ENCODE measurements at places on chromosomes 5 and 9.
A peak's percentile ranks its signal among the peaks of the same experiment; 100 is the strongest.

DNA sequence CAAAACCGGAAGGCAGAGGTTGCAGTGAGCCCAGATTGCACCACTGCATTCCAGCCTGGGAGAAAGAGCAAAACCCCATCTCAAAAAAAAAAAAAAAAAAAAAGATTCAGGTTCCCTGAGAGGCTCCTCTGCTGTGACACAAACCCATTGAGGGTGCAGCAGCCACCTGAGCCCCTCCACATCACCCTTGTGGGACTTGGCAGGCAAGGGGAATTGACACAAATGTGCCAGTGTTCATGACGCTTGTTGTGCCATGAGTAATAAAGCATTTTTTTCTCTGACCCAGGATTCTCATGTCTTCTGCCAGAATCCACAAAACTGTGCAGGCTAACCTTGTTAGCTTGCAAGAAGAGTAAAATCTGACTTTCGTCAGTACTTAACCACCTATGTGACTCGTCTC is 149.6 kb downstream of the TTC39B start:
- DNase-seq = no peak

DNA sequence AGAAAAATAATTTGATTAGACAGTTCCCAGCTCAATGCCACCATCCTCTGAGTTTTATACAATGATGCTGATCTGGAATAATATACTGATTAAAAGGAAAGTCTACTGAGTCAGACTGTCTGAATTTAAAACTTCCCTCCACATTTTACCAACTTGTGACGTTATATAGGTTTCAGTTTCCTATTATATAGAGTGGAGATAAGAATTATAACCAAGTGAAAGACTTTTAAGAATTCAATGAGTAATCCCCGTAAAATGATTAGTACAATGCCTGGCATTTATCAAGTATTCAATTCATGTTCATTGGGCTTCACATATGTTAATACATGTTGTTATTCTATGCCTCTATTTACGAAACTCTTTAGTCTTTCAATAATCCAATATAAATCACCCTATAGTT is 166.0 kb downstream of the CDH9 start:
- DNase-seq = no peak

DNA sequence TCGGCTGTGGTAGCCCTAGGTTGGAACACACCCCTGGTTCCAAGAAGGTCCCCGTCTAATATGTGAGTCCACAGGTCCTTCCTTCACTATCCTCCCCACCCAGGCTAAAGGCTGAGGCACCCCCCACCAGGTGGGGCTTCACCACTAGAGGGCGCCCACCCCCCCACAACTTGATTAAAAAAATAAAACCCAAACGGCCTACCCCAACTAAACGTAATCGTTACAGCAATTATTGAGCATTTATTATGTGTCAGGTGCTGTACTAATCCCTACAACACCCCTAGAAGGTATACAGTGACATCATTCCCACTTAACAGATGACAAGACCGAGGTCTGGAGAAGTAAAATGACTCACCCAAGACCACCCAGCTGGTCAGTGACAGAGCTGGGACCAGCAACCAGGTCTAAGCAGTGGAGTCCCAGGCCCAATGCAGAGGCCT is 65.0 kb downstream of the FGF18 start:
- DNase-seq = peak; percentile 19

GRCh38 chr5:74919487-74919886 is 53.3 kb upstream of the FAM169A start:
- no peak for DNase-seq

DNA sequence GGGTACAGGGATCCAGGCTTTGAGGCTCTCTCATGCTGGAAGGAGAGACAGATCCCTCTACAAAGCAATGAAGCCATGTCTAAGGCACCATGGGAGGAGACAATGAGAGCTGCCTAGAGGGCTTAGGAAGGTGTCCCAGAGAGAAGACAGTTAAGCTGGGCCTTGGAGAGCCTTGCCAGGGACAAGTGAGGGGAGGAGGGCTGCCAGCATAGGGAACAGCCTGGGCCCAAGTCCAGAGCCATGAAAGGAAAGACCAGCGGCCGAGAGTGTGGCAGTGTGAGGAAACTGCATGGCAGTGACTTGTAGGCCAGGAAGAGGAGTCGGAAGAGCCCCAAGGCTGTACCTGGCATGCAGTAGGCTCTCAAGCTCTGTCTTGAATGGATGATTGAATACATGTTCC is 88.5 kb downstream of the PSD2 start:
- DNase-seq = no peak
